ENCODE measurements at places on chromosomes 3 and 15.

GRCh38 chr3:178795349-178795748 lies 259.1 kb downstream of the KCNMB2 start:
- no peak for DNase-seq

- no peak for DNase-seq
Observed at GRCh38 chr3:31055757-31056156, 161.3 kb upstream of the GADL1 start.

- no peak for DNase-seq
Observed at GRCh38 chr3:144968750-144969350, 997.2 kb downstream of the DIPK2A start.

DNA sequence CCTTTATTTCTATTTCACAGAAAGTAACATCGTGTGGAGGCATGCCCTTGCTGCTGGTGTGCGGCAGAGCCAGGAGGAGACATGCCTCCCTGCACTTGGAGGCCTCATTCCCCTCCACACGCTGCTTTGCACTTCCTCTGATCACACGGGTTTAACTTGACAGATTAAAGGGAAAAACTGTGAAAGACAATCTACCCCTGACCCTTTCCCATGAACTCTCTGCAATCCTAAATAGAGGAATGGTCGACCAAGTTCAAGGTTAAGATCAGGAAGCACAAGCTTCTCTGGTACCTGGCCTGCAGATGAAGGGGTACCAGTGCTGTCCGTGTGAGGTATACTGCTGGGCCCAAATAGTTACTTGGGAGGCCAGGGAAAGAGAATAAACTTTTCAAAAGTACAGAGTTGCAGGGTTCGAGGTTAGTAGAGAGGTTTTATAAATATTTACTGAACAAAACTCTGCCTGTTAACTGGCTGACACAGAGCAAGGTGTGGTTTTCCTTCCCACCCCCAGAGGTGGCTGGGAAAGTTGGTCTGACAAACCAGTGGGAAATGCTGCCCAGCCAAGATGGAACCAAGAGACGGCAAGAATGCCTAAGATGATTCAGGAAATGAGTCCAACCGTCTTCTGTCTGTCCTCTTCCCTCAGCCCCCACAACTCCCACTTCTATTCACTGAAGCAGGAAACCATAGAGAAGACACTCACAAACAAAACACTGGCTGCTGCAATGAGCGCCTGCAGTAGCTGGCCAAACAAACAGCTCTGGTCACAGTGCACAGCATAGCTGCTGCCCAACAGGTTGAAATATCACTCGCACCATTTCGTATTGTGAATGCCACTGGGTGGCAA lies 79.6 kb downstream of the IGF2BP2 start:
- DNase-seq, result no peak

- DNase-seq, result no peak
Observed at GRCh38 chr15:41944313-41944940, 27.9 kb downstream of the EHD4 start.

- no peak for DNase-seq
Observed at GRCh38 chr15:70831094-70831911, 22.7 kb downstream of the LARP6 start.

- no peak for DNase-seq
Observed at GRCh38 chr3:40827942-40828688, 303.4 kb downstream of the ZNF621 start.
